RPMI7951 (cell line): ENCODE measurements at places on chromosomes 6 and 20. TPM values are rescaled to one million over a fixed set of nuclear protein-coding genes. Genes with fewer than 3 reads are reported as not detected.
A peak's percentile ranks its signal among the peaks of the same experiment; 100 is the strongest.

Gene HSPA12B
- total RNA-seq: not detected in 2 replicates

Gene E2F1
- total RNA-seq: 28.7 and 33.3 TPM in 2 replicates

GRCh38 chr6:135226537-135226936 lies 45.4 kb downstream of the MYB start:
- no peak for DNase-seq

DNA sequence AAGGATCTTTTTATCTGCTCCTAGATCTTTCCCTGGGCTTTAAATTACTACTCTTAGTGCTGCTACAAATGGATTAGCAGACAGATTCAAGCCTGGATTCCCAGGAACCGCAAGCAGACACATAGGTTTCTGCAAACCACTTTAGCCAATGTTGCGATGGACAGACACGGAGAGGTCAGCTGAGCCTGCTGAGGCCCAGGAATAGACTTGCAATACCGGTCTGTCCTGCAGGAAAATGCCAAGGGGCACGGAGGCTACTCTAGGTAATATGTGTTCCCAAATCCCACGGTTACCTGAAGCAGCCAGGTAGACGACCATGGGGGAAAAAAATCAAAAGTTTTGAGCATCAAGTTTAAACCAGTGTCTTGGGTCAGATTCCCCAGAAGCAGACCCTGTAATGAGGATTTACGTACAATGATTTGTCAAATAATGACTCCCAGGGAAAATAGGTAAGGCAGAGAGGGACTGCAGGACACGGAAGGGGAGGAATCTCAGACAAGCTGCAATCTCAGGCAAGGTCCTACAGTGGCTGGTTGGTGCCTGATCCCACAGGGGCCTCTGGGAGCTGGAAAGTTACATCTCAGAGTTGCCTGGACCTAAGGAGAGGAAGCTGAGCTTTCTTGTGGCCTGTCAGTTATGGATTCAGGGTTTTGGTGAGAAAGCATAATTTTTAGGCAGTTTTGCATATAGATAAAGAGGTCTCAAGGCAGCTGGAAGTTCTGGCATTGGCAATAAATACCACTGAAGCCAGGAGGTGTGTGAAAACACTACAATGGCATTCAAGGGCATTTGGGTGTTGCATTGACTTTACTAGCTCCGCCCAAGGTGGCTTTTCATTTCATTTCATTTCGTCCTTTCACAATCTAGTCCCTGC lies 12.5 kb downstream of the OTOR start:
- no peak for DNase-seq

DNA sequence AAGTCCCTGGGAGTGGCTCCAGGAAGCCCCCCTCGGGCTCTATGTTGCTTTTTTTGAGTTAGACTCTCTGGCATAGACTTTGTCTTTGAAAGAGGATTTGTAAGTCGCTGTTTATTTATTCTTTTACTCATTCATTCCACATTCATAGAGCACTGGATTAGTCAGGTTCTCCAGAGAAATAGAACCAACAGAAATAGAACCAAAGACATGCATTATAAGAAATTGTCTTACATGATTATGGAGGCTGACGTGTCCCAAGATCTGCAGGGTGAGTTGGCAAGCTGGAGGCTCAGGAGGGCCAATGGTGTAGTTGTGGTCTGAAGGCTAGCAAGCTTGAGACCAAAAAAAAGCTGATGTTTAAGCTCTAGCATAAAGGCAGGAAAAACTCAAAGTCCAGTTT lies 98.3 kb upstream of the CHD6 start:
- DNase-seq: no peak

- DNase-seq: no peak
These were observed 101.1 kb downstream of the TOX2 start for GRCh38 chr20:44015733-44016103.

- peak; percentile 69 for DNase-seq
These were observed 165.2 kb downstream of the WDR27 start for GRCh38 chr6:169536446-169537170.

DNA sequence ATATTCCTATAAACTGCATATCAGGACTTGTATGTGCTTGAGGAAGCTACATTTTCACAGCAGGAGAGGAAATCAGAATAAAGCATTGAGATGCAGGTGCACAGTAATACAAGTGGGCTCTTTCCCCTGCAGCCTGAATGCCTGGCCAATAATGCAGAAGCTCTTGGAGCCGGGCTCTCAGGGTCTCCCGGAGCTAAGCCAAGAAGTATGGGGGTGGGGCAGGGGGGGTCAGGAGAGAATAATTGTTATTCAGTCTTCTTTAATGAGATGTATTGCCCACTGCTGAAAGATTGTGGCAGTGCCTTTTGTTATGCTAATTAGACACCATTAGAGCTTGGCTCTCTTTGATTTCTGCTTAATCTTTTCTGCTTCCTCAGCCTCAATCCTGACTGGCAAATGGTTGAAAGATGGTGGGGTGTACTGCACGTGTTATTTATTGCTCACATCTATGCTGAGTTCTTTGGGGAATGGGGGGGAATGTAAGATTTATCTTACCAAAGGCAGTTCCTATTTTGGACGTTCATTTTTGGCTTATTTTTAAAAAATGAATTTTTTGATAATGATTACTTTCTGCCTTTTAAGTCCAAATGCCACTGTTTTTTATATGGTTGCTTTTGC lies 407.6 kb upstream of the SOX4 start:
- DNase-seq: no peak

DNA sequence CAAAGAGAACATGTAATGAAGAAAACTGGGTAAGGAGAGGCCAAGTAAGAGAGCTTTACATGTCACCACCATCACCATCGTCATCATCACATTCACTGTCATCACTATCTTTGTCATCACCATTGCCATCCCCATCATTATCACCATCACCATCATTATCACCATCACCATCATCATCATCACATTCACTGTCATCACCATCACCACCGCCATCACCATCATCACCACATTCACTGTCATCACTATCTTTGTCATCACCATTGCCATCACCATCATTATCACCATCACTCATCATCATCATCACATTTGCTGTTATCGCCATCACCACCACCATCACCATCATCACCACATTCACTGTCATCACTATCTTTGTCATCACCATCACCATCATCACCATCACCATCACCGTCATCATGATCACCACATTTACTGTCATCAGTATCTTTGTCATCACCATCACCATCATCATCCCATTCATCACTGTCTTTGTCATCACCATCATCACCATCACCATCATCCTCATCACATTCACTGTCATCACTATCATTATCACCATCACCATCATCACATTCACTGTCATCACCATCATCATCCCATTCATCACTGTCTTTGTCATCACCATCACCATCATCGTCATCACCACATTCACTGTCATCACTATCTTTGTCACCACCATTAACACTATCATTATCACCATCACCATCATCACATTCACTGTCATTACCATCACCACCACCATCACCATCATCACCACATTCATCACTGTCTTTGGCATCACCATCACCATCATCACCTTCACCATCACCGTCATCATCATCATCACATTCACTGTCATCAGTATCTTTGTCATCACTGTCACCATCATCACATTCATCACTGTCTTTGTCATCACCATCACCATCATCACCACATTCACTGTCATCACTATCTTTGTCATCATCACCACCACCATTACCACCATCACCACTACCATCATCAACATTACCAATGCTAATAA lies 172.3 kb downstream of the ERMARD start:
- DNase-seq: no peak

DNA sequence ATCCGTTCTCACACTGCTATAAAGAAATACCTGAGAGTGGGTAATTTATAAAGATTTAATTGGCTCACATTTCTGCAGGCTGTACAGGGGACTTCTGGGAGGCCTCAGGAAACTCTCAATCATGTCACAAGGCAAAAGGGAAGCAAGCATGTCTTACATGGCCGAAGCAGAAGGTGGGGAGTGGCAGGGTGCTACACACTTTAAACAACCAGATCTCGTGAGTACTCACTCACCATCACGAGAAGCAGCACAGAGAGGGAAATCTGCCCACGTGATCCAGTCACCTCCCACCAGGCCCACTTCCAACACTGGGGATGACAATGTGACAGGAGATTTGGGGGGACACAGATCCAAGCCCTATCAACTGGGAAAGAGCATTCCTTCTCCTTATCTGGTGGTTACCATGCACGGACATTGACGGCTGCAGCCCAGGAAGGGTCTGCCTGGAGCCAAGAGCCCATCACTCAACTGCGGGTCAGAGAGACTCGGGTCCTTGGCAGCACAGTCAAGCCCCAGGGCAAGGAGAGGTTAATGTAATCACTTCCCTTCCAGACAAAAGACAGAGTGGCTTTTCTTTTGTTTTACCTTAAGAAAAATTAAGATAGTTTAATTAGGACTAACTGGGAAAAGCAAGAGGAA lies 112.3 kb upstream of the CST7 start:
- DNase-seq: no peak

Gene FERMT1
- total RNA-seq: 5.7 and 6.4 TPM in 2 replicates

Gene VWA7
- 0.10 and 0.36 TPM in 2 replicates for total RNA-seq

Gene ANKEF1
- 9.7 and 11.4 TPM in 2 replicates for total RNA-seq

GRCh38 chr6:163836876-163837690 lies 422.6 kb downstream of the QKI start:
- DNase-seq: no peak

DNA sequence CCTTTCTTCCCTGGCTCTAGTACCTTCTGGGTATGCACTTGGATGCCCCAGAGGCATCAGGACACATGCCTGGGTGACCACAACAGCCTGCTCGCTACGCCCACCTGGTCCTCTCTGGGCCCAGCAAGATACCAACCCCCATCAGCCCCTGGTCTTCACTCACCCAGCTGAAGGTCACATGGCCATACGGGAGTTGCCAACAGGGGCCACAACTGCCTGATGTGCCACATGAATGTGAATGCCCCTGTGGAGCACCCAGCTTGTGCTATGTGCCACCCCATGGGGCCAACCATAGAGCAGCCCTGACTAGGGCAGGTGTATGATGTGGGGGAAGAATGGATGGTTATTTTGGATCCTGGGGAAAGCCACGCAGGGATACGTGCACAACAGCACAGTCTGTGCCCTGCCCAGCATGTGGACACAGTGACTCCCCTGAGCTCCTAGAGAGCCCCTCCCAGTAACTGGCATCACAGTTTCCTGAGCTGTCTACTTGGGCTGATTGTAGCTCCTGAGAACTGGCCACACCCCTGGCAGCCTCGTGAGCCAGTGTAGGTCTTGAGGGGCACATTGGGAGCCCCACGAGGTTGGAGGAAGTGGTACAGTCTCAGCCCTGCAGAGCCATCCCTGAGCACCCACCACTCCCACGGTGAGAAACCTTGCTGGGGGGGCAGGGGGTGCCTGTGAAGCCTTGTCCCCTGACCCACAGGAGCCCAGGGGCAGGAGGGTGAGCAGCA lies 10.5 kb upstream of the PCMTD2 start:
- no peak for DNase-seq

Gene PARD6B
- total RNA-seq: 5.5 and 6.2 TPM in 2 replicates

GRCh38 chr6:135002974-135003703 lies 51.5 kb downstream of the HBS1L start:
- no peak for DNase-seq

DNA sequence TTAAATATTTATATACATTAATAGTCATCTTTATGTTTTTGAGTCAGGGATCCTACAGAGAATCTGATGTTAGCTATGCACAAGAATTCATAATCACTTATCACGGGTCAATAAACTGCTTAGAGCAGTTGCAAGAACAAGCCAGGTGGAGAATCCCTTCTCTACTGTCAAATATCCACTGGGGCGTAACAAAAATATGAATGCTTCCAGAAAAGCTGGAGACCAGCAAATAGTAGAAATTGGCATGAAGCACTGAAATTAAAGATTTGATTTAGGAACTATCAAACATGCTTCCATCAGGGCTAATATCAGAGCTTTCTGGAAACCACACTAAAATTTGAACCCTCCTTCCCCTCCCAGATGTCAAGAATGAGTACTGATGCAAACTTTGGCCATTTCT lies 37.3 kb downstream of the ADGRG6 start:
- DNase-seq: no peak

DNA sequence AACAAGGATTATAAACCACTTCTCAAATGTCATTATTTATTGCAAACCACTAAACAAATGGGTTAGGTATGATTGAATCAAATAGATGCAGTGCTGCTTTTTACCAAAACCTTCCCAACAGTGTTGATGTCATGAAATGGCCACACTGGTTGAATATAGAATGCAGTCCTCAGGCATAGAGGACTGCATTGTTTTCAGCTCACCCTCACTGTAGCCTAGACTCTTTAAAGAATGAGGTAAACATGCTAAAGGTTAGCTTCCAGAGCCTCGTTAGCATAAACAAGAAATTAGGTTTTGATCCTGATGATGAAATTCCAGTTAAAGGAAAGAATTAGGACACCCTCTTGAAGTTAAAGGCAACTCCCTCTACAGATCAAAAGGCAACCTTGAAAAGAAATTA lies 224.3 kb downstream of the ALDH8A1 start:
- DNase-seq: no peak

DNA sequence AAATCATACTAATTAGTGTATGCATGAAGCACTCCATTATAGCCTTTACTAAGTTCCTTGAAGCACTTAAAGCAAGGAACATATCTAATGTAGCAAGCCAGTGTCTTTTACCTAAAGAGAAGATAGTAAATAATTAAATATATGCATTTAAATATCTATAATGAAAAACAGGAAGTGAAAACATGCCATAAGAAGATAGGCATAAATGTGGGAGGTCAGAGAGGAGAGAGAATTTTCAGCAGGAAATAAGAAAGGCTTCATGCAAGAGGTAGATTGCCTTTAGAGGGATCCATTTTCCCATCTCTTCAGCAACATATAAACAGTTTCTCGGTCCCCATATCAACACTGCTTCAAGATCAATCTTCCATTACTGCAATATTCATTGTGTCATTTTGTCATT lies 599.8 kb downstream of the FRK start:
- DNase-seq: no peak

DNA sequence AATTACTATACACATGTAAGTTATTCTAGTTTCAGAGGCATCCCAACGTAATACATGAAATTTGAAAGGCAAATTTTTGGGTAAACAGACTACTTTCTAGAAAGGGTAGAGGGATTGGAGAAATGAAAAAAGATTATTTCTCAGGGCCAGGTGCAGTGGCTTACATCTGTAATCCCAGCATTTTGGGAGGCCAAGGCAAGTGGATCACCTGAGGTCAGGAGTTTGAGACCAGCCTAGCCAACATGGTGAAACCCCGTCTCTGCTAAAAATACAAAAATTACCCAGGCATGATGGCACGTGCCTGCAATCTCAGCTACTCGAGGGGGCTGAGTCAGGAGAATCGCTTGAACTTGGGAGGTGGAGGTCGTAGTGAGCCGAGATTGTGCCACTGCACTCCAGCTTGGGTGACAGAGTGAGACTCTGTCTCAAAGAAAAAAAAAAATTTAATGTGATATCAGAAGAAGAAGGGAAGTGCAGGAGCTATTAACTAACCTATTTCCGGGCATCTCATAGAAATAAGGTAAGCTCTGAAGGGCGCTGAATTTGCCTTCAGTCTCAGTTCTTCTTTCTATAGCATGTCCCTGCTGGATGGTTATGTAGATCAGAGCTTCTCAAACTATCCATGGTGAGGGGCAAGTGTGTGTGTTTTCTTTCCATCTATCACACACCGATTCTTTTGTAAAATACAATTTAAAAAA lies 100.3 kb upstream of the MTHFD1L start:
- no peak for DNase-seq

GRCh38 chr20:43832096-43832816 lies 82.4 kb upstream of the TOX2 start:
- DNase-seq: no peak

Gene PGC
- not detected in 2 replicates for total RNA-seq
